ENCODE measurements at places on chromosomes 7 and 10.

GRCh38 chr10:79358811-79359210 is 11.5 kb downstream of the PPIF start:
- DNase-seq, result no peak

DNA sequence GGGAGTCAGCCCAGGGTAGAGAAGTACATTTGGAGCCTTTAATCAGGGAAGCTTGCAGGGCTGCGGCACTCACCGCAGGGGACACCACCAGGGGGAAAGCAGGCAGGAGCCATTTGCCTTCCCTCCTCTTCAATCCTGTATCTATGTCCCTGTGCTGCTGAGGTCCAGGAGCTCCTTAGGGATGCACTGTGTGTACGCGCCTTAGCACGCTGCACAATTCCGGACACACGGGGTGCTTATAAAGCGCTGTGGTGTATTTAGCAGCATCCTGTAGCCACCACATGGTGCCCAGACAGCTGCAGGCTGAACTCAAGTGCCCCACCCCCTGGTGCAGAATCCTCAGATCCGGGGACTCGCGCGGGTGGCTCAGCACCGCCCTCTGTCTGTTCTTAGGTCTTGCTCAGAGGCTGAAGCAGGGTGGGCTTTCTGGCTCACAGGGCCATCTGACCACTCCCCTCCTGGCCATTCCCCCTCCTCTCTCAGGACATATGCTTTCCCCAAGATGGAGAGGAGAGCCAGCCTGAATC is 421.4 kb downstream of the SDK1 start:
- DNase-seq, result no peak

DNA sequence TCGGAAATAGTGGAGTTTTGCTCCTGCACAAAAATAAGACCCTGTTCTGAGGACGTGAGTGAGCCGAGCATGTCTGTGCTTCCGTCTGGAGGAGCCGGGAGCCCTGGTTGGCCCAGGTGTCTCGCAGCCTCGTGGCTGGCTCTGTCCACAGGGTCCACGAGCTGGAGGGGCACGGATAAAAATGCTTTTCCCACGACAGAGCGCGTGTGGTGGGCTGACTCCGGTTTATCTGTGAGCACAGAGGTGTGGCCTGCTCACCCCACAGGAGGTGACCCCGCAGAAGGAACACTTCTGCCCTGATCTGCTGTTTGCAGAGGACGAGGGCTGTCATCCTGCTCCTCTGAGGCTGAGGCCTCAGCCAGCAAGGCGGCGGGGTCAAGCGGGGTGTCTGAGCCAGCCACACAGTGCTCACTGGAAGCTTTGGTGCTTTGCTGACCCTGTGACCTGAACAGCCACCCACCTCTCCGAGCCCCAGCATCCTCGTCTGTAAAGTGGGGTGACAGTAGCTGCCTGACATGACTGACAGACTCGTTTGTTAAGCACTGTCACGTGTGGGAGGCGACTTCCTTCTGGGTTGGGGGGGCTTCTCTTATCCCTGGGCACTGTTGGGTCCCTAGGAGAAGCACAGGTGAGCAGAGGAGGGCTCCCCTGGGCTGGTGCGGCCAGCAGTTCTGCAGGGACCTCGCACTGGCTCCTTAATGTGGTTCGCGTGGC is 162.5 kb downstream of the DNAJB6 start:
- DNase-seq, result no peak

DNA sequence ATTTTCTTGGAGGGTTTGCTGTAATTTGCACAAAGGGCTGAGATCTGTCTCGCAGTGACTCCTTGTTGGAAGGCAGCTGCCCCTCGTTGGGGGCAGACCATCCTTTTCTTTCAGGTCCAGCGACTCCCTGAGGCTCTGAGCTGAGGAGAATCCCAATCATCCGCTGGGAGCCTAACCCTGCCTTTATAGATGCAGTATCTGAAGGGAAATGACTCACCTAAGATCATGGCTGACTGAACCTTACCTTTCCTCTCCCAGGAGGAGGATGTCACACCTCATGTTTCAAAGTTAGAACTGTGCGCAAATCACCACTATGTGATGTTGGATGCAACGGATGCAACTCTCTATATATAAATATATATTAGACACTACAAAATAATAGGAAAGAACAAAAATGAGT is 36.4 kb upstream of the MXI1 start:
- no peak for DNase-seq

DNA sequence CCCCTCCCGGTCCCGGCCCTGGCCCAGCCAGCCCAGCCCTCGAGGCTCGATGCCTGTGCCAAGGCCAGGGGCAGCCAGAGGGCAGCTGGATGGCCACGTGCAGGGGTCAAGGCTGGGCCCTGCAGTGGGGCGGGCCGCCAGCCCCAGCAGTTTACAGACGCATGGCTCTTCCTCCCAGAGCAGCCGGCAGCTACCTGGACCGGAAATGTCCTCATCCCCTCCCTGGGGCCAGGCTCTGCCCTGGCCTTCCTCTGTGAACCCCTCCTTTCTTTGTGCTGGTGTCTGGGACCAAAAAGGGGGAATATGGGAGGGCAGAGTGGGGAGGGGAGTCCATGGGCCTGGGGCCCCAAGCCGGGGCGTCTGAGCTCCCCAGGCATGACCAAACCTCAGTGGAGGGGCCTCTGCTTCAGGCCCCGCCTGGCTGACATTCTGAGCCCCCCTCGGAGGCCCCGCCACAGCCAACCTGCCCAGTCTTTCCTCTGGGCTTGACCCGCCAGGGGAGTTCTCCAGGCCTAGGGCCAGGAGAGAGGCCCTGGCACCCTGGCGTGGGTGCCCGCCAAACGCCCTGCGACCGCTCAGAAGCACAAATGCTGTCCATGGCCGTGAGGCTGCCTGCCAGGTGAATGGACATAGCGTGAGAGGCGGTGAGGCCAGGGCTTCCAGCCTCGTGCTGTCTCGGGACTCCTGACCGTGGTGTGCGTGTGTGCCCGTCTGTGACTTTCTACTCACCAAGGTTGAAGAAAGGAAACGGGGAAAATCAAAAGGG is 24.7 kb upstream of the AMZ1 start:
- DNase-seq, result no peak

Data from activated T-cell treated with anti-CD3 and anti-CD28 coated beads for 4 hours (primary cell).